ENCODE measurements at places on chromosomes 4 and X. TPM values are rescaled to one million over a fixed set of nuclear protein-coding genes. Genes with fewer than 3 reads are reported as not detected.

GRCh38 chr4:74656596-74656995, 137.7 kb downstream of the BTC start:
- no peak for DNase-seq

DNA sequence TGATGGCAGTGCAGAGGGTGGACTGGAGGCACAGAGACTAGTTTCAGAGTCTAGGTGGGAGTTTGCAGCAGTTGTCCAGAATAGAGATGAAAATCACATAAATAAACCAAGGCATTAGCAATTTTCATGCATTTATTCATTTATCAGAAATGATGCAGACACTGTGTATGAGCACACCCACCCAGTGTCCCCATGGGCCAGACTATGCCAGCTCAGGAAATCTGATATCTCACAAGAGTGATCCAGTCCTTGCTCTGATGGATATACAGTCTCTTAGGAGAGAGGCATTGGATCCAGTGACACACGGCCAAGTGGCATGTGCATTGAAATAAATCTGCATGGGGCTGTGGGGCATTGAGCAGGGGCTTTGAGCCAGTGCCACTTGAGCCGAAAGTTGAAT, 228.2 kb downstream of the FRMPD4 start:
- no peak for DNase-seq

- no peak for DNase-seq
Measured at GRCh38 chr4:154004016-154004415, 215.1 kb upstream of the SFRP2 start.

DNA sequence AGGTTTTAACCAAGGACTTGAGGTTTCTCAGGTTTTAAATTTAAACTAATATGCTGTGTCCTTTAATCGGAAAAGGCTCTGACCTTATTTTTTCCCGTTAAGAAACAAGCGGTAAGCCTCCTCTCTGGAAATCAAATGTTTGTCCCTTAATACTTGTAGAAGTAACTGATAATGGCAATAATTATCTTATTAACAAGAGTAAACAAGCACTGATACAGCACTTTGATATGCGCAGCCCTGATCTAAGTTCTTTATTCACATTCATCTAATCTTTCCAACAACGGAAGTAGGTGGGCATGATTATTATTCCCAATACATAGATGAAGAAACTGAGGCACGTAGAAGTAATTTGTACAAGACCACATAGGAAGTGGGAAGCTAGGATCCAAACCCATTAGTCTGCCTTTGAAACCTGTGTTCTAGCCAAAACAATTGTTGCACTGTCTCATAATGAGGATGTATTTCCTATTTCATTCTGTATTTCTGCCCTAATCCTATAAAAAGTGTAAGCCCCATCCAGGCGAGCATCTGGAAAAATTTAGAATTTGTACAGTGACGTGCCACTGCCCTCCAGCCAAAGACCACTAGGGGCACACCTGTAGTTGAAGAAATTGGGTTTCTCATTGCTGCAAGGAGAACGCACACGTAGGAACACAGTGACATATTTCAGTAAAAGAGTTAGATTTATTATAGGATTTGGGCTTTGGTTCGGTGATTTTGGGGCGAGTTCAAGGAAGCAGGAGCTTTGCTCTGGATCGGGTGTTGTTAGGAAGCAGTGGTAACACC, 606 bp downstream of the CXorf58 start:
- no peak for DNase-seq

DNA sequence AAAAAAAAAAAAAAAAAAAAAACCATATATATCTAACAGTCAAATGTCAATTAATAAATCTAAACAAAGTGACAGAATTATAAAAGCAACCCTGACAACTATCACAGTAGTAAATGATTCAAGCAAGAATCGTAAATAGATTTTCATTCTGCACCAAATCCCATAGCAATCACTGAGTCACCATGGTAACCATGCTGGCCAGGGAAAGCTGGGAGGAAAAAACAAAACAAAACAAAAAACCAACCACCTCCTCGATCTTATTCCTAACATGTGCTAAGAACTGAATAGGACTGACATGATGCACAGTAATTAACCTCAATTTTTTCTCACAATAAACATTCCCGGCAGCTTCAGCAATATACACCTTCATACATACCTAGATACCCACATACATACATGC, 30.6 kb upstream of the RAB40A start:
- no peak for DNase-seq

DNA sequence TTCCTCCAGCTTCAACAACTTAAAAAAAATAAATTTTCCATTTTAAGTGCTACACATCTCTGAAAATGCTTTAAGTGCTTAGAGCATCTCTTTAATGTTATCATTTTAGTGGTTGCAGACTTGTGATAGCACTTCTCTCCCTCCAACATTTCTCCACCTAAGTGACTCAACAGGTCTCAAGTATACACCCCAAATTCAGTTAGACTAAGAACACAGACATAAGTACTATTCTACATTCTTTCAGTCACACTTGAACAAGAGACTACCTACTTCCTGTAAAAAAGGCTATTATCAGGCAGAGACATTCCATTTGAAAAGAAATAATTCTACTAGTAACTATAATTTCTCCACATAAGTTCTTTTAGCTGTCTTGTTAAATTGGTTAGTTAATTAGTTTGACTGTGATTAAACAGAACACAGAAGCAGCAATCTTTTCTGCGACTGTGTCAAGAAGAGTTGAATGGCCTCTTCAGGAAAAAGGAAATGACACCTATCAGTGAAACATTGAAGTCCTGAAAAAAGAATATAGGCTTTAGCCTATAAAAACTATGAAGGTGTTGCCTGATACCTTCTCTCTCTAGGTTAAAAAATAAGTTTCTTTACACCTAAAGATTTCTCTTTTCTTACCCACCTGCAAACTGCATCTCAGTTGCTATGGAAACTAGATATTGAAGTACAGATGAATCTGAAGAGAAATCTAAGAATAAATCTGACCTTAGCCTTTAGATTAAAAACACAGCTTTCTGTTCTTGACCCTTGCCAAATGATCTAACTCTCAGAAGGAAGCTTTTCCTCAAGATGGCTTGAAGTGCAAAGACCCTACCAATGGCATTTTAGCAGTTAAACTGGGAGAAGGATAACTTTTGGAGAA, 18.0 kb downstream of the NAF1 start:
- no peak for DNase-seq

DNA sequence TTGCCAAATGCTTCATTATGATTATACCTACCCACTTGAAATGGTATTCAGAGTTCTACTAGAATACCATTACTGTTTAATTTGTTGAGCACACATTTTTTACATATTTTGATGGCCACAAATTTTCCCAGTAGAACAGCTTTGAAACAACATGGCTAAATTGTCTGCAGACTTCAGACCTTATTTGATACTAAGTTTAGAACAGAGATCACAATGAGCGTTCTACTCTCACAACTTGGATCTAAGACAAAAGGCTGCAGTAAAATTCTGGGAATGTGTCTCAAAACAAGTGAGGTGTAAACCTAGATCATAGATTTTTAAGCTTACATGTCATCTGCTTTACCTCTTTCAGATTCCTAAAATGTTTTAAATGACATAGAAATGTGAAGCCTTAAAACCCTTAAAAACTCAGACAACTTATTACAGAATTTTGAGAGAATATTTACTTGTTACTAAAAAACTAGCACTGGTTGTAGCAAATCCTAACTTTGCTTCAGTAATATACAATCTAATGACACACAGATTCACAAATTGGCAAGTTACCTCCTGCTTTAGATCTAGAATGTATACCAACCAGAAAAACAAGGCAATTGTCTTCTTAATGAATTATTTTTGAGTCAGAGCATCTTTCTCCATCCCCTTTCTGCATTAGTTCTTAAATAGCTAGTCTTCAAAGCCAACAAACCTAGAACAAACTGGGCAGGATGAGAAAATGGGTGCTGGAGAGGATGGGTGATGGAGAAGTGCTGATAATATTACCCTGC, 243.3 kb downstream of the SLC7A11 start:
- DNase-seq, result no peak

DNA sequence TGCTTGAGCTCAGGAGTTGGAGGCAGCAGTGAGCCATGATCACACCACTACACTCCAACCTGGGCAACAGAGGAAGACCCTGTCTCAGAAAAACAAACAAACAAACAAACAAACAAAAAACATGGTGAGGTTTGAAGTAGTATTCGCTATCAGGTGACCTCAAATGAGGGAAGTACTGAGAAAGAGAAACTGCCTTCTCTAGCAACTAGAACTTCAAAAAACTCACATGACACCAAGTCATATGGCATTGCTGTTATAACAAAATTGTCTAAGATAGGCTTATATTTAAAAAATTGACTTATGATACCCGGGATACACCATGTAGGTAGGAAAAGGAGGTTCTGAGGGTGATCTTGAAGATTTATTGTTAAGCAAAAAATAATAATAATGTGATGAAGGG, 10.3 kb downstream of the MPP1 start:
- DNase-seq, result no peak

PROM1 gene
- total RNA-seq, result 5.7 TPM

GYG2 gene
- total RNA-seq, result 5.2 TPM

MAOB gene
- 33.5 TPM for total RNA-seq

ADAMTS3 gene
- 4.0 TPM for total RNA-seq

LRAT gene
- 3.0 TPM for total RNA-seq

SSX3 gene
- total RNA-seq, result 4.1 TPM

CYTL1 gene
- 1.4 TPM for total RNA-seq

All from prostate gland (tissue), 2 donors.